ENCODE measurements at places on chromosomes 7 and 10. TPM values are rescaled to one million over a fixed set of nuclear protein-coding genes. Genes with fewer than 3 reads are reported as not detected.

- no peak overlapping the region for H3K27ac ChIP-seq
- DNase-seq, result no peak
- H3K27me3 ChIP-seq, result no peaks in the 10 kb centered on the region
Observed at GRCh38 chr7:19119870-19120486, 2.5 kb upstream of the TWIST1 start.

GRCh38 chr7:13577566-13578145 is 411.8 kb downstream of the ETV1 start:
- H3K4me1 ChIP-seq, result no peaks in the 10 kb centered on the region
- no peaks in the 10 kb centered on the region for H3K36me3 ChIP-seq
- no peak overlapping the region for H3K4me3 ChIP-seq
- no peaks in the 10 kb centered on the region for H3K27me3 ChIP-seq
- DNase-seq, result no peak
- no peak overlapping the region for H3K27ac ChIP-seq

GRCh38 chr7:83786858-83787257 is 137.9 kb upstream of the SEMA3E start:
- no peak for DNase-seq
- H3K4me3 ChIP-seq, result no peak overlapping the region
- no peaks in the 10 kb centered on the region for H3K36me3 ChIP-seq
- no peak overlapping the region for H3K27ac ChIP-seq
- no peaks in the 10 kb centered on the region for H3K4me1 ChIP-seq
- no peaks in the 10 kb centered on the region for H3K27me3 ChIP-seq

The PKD2L1 gene
- not detected for total RNA-seq
